ENCODE measurements at places on chromosomes 6 and 20. TPM values are rescaled to one million over a fixed set of nuclear protein-coding genes. Genes with fewer than 3 reads are reported as not detected.

Gene RNF39
- not detected for total RNA-seq

Gene TAP2
- total RNA-seq = 30.7 TPM

Gene LAMP5
- total RNA-seq = not detected

Gene MCM3
- 32.7 TPM for total RNA-seq

Gene CCDC170
- total RNA-seq = not detected

Measured in NCI-H460 (cell line).